Astrocyte of the cerebellum (primary cell): ENCODE measurements at places on chromosomes 7 and 10.

DNA sequence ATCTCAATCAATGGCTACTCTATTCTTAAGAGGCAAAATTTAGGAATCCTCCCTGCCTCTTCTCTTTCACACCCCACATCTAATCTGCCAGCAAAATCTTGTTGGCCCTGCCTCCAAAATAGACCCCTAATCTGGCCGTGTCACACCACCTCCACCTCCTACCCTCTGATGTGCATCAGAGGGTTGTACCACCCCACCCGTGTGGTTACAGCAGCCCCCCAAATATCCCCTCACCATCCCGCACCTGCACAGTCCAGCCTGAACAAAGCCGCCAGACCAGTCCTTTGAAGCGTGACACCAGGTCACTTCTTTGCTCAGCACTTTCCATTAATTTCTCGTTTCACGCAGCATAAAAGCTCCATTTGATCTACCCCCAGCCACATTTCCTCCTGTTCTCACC lies 776 bp upstream of the XPNPEP1 start:
- DNase-seq, result no peak

DNA sequence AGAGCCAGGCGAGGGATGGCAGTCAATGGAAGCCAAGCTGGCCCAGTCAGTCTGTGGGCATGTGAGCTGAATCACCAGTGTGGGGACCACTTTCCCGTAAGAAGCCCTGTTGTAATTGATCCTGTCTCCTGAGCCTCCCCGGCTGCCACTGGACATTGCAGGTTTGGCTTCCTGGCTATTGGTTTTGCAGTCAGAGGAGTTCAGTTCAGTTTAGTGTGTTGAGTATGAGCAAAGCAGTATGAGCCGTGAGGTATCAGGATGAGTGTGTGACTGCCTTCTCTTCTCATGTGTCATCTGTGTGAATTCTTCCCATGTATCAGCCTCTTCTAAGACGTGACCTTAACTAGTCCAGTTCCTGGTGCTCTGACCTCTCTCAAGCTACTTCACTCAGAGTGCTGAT lies 227.4 kb downstream of the PRKG1 start:
- no peak for DNase-seq

DNA sequence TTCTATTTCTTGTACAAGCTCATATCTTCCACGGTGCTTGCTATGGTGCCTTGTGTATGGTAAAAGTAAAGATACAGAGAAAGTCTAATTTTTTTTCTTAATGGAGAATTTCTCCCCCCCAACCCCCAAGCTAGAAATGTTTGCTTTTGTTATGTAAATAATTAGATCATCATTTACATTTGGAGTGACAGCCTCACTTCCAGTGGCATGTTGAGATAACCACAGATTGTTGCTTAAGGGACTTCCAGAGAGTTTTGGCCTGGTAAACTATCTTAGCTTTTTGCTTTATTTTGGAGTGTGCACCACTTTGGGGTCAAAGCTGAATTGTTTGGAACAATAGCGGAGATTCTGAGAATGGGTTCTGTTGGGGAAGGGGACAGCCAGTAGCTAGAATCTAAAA lies 129.7 kb downstream of the ZNF365 start:
- DNase-seq, result no peak

- no peak for DNase-seq
These were observed 16.0 kb downstream of the DGKB start for GRCh38 chr7:14886533-14886932.

DNA sequence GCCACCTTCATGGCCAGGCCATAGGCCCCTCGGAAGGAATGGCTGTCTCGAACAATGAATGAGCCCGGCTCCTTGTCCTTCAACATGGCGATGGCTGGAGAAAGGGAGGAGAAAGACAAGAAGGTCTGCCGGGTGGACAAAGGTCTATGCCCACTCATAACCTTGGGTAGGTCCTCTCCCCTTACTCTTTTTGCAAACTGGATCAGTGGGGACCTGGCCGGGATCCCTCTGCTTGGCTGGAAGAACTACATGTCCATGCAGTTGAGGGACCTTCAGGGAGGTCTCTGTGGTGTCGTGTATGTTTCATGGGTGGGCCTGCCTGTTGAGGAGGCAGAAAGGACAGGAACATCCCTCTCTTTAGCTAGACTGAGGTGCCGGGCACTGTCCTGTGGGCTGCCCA lies 284.8 kb downstream of the TNS3 start:
- DNase-seq, result no peak

GRCh38 chr7:42981601-42982000 lies 49.4 kb downstream of the MRPL32 start:
- peak; percentile 4 for DNase-seq

GRCh38 chr7:41544241-41544640 lies 158.6 kb downstream of the INHBA start:
- DNase-seq, result no peak

GRCh38 chr7:11605749-11606148 lies 226.2 kb downstream of the THSD7A start:
- no peak for DNase-seq

DNA sequence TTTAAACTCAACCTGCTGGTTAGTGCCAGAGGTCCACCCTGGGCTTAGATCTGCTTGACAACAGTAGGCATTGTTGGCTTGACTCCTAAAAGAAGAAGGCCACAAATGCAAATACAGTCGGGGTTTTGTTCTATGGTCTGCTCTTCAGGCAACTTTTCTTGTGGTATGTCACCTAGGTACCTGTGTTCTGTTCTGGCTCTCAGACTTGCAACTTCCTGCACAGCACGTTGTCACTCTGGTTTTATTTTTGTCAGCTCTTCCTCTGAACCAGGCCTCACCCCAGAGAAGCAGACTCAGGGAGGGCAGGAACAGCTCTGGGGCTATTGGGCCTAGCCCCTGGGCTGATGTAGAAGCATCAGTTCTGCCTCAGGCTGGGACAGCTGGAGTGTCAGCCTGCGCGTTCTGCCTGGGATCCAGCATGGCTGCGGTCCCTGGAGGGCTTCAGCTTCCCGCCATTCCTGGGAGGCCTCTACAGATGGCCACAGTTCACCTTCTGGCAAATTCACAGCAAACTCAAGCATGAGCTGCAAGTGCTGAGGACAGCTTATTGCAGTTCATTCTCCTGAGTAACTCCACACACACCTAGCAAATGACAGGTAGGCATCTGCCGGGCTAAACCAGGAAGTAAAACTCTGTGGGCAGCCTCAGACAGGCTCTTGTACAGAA lies 11.0 kb upstream of the PDCD4 start:
- DNase-seq, result no peak

DNA sequence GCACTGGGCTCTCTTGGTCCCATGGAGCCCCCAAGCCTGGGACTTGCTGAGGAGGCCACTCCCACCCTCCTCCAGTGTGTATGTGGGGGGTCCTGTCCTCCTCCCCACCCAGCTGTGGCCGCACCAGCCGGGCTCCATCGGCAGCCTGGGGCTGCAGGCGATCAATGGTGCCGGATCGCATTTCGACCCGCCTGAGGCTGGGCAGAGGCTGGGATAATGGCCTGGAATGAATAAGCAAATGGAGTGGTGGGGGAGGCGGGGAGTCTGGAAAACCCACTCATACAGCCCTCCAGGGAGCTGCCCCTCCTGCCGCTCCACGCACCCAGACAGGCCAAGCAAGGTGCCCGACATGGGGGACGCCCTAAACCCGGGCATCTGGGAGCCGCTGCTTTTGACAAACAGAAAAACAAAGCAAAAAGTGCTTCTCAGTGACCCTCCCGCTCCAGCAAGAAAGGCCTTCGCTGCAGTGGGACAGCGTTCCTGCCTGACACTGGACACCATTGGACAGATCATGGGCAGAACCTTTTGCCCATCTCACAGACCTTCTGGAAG lies 160.5 kb downstream of the NRF1 start:
- no peak for DNase-seq

DNA sequence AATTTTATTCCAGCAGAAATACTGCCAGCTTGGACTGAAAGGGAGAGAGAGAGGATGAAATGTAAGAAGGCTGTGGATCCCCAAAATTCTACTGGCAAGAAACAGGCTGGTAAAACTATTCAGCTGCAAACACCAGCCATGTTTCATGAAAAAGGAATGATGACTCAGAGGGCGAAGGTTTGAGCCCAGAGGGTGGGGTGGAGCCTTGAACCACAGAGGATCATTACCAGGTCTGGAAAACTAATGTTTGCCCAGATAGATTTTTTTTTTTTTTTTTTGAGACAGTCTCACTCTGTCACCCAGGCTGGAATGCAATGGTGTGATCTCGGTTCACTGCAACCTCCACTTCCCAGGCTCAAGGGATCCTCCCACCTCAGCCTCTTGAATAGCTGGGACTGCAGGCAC lies 41.7 kb upstream of the NRF1 start:
- DNase-seq, result peak; percentile 37

DNA sequence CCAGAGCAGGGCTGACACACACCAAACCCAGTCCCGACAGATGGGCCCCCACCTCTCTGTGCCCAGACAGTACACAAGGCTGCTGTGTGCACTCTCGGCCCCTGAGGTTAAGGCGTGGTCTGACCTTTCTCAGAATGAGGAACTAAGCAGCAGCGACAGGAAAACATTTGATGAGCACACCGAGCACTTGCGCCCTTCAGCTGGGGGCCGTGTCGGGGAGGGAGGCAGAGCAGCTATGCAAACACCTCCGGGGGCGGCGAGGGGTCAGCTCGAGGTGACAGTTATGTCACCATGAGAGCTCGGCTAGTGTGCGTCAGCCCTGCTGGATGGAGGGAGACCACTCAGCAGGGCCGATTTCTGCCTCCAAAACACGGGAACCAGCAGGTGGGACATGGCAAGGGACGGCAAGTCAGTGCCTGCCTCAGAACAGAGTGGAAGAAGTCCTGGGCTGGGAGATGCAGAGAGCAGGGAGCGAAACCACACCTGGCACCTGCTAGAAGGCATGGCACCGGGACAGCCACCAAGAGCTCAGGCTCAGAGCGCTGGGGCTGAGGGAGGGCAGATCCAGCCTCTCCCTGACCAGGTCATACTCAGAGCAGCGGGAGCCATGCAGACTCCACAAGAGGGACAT lies 57.4 kb downstream of the CHST15 start:
- no peak for DNase-seq

- DNase-seq, result no peak
These were observed 141.5 kb upstream of the EEPD1 start for GRCh38 chr7:36011588-36011965.

DNA sequence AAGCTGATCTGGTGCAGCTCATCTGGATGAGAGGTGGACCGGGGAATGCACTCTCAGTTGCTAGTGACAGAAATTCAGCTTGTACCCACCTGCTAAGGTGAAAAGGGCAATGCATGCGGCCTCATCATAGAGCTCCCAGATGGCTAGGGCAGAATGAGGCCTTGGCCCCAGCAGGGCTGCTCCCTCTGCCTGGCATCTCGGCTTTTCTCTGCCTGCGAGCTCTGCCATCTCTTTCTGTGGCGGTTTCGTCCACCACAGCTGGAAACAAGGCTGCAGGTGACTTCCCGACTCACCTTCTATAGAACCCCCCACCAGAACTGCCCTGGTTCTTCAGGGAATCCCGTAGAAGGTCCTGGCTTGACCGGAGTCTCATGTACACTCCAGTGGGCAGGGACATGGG lies 60.1 kb downstream of the TACC2 start:
- no peak for DNase-seq

DNA sequence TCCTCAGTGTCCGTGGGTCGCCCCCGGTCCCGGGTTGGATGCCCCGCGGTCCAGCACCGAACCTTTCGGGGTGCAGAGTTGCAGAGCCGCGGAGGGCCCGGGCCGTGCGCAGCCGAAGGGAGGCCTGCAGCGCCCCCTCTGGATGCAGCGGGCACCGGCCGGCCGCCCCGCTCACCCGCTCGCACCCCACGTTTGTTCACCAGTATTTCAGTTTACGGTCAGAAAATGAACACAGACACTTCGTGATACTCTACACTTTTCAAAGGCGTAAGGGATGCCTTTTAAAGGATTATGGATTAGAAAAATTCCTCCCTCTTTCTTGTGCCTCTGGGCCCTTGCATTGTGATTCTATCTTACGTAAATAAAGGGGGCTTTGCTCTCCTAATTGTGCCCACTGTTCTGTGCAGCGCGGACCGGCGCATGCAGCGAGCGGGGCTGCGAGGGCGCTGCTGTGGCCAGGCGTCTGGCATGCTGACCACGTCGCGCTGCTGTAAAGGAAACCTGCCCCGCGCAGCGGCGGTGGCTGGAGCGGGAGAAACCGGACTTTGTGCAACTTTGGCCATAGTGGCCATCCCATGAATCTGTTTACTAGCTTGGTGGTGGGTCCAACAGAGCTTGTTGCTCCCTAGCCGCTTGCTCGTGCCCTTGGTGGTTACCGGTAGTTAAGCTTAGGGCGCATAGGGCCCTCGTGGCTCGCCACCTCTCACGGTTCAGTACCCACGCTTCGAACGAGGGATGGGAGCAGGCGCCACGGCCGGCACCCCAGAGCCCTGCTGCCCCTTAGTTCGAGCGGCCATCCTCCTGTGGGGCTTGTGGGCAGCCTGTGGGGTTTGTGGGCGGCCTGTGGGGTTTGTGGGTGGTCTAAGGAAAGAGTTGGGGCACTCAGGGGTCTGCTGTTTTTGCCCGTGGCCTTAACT lies 739 bp upstream of the MEST start:
- DNase-seq, result no peak

DNA sequence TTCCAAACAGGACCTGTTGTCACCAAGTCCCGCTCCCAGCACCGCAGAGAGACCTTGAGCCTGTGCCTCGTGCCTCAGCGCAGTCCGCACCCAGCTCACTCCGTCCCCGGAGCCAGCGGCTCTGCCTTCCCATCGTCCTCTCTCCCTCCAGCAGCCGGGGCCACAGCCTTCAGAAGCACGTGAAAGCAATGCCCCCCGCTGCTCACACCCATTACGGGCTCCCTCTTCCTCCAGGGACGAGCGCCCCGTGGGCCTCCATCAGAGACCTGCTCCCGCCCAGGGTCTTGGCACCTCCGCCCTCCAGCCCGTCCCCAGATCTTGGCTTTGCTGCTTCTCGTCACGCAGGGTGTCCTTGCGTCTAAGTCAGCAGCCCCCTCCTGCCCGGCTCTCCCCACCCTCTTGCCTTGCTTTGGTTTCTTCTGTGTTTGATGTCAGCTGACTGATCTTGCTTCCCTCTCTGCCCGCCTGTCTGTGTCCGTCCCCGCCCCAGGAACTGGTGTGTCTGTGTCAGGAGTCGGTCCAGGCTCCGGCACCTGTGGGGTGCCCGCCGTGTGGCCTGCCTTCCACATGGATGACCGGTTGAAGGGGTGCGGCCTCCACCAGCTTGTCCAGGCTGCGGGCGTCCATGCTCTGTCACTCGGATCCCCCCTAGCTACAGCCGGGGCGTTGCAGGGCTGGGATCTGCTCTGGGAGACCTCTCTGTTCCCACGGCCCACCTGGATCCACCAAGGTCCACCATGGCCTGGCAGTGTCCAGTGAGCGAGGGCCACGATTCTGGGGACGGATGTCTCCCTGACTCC lies 61.9 kb downstream of the FOXL3 start:
- DNase-seq, result no peak

DNA sequence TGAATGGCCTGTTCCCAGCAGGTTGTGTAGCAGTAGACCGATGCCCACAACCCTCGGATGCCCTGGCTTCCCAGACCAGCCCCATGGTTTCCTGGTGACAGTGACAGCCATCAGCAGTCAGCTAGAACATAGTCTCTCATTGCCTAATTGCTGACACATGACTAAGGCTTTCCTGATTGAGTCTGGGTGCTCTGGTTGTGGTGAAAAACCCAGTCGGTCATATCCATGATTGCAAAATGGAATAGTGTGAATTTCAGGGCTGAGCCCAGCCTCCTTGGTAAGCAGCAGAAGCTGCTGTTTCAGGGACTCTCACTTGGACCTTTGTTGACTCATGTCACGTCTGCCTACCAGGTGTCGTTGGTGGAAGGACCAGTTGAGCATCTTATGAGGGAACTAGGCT lies 36.6 kb downstream of the POR start:
- DNase-seq, result no peak
